D341Med (cell line): ENCODE measurements at places on chromosomes 3 and 15.
A peak's percentile ranks its signal among the peaks of the same experiment; 100 is the strongest.

- no peak for DNase-seq
Measured at GRCh38 chr3:26202169-26202568, 412.3 kb downstream of the OXSM start.

- DNase-seq: no peak
Measured at GRCh38 chr15:46855388-46855787, 861.9 kb upstream of the SEMA6D start.

DNA sequence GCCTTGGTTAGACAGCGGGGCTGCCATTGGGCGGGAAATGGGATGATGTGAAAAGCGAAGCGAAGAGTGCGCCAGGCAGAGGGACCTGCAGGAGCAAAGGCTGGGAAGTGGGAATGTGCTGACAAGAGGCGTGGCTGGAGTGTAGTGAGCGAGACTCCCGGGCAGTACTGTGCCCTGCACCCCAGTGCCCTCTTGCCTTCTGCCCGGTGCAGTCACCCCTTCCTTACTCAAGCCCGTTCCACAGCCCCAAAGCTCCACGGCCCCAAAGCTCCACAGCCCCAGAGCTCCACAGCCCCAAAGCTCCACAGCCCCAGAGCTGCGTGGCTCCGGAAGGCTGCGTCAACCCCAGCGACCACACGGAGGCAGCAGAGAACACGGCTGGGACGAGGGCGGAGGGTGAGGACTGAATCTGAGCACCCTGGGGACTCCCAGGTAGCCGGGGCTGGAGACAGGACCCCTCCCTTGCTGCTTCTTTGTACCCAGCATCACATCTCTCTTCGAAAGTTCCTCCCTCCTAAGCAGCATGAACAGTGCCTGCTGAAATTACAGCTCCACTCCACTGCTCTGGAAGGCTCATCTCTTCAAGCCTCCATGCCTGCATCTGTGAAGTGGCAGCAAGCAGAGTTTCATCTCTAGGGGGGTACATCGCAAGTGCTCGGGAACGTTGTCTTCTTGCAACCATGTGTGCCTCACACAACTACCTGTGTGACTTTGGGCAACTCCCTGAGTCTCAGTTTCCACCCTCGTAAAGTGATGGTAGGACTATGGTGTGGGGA is 108.9 kb downstream of the FBLN2 start:
- peak; percentile 91 for DNase-seq

- no peak for DNase-seq
Measured at GRCh38 chr3:71057526-71057894, 526.0 kb downstream of the FOXP1 start.

DNA sequence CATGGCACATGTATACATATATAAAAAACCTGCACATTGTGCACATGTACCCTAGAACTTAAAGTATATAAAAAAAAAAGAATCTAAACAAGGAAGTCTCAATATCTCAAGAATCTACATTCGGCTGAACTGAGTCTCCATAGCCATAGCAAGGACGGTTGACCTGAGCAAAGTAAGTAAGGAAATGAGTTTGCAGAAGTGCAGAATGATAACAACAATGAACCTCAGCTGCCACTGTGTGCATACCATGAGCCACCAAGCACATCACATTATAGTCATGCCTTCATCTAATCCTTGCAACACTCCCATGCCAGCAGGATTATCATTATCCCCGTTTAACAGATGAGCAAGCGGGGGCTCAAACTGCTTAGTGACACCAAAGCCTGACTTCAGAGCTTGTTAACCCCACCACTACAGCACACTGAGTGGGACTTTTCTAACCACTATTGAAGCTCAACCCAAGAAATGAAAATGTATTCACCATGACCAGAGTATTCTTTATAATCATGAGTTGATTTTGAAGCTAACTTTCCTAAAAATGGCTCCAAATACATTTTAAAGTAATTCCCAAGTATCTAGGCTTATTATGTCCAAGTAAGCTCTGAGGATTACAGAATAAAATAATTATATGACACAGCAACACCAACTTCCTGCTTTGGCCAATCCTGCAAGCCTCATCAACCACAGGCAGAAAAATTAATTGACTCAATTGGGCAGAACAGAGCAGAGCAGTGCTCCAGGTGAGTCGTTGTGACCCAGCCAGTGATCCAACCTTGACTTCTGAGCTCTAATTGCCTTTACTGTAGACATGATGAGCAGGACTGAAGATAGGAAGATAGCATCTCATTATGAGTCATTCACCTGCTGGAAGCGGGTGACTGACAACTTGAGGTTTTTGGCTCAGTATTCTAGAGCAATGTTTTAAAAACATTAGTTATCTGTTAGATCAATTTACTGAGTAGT is 47.3 kb upstream of the IL12A start:
- DNase-seq: no peak

GRCh38 chr3:59304296-59304695 is 254.5 kb upstream of the CFAP20DC start:
- no peak for DNase-seq

GRCh38 chr3:156206157-156206556 is 85.8 kb downstream of the KCNAB1 start:
- DNase-seq: no peak

- DNase-seq: no peak
Measured at GRCh38 chr3:149462051-149462450, 12.4 kb upstream of the TM4SF4 start.

DNA sequence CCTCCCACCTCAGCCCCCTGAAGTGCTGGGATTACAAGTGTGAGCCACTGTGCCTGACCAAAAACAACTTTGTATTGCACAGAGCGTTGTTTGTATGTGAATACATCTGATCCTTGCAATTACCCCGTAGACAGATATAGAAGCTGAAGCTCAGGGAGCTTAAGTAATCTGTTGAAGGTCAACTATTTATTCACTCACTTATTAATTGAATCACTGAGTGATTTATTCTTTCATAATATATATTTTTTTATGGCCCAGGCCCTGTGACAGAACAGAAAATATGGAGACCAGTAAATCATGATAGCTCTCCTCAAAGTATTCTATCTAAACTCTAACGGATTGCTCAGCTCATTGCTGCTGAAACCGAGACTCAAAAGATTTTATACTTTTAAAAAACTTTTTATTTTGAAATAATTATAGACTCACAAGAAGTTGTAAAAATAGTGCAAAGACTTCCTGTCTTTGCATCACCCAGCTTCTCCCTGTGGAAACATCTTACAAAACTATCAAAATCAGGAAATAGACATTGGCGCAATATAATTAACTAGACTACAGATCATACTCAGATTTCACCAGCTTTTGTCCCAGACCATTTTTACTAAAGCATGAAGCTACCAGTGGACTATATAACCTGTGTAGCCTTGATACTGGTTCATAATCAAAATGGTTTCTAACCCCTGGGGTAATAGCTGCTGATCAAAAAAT is 466.1 kb downstream of the PDCD6IP start:
- no peak for DNase-seq

GRCh38 chr15:68791431-68792283 is 29.0 kb downstream of the ANP32A start:
- no peak for DNase-seq

DNA sequence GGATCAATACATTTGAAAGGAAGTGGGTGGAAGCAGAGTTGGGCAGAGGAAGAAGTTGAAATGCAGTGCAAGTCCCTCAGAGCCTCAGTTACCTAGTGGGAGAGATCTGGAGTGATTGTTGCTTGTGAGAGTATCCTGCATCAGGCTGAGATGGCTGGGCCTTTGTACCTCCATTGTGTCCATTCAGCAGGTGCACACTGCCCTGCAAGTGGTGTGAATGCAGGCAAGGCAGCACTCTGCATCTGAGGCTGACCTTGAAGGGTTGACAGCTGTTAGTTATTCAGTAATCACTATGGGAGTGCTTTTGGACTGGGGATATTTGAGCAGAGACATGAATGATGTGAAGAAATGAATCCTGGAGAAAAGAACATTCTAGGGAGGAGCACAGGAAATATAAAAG is 25.2 kb downstream of the ATP6V1A start:
- no peak for DNase-seq

DNA sequence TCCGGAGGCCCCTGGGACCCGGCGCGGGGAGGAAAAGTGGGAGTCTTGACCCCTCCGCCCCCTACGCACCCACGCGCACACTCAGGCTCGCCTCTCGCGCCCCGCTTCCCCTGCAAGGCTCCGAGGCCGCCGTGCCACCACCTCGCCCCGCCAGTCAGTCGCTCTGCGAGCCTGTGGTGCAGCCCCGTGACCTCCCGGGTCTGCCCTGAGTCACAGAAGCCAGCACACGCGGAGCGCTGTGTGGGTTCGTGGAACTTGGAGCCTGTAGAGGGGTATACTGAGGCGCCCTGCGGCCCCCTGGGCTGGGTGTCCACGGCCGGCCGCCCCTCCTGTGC is 380 bp upstream of the ALS2CL start:
- no peak for DNase-seq

GRCh38 chr15:81812456-81812855 is 233.4 kb downstream of the MEX3B start:
- no peak for DNase-seq

- DNase-seq: no peak
Measured at GRCh38 chr3:120597445-120598049, 1.4 kb downstream of the NDUFB4 start.

GRCh38 chr3:64648927-64649906 is 38.6 kb downstream of the ADAMTS9 start:
- no peak for DNase-seq

- no peak for DNase-seq
Measured at GRCh38 chr3:89682556-89682955, 575.1 kb downstream of the EPHA3 start.

- DNase-seq: no peak
Measured at GRCh38 chr15:88204584-88204983, 52.0 kb downstream of the NTRK3 start.

- no peak for DNase-seq
Measured at GRCh38 chr15:65659502-65660052, 37.8 kb downstream of the SLC24A1 start.

GRCh38 chr3:57331078-57331610 is 38.7 kb upstream of the ASB14 start:
- DNase-seq: peak; percentile 19

GRCh38 chr15:67885861-67886260 is 46.0 kb upstream of the RNU6-1 start:
- no peak for DNase-seq

DNA sequence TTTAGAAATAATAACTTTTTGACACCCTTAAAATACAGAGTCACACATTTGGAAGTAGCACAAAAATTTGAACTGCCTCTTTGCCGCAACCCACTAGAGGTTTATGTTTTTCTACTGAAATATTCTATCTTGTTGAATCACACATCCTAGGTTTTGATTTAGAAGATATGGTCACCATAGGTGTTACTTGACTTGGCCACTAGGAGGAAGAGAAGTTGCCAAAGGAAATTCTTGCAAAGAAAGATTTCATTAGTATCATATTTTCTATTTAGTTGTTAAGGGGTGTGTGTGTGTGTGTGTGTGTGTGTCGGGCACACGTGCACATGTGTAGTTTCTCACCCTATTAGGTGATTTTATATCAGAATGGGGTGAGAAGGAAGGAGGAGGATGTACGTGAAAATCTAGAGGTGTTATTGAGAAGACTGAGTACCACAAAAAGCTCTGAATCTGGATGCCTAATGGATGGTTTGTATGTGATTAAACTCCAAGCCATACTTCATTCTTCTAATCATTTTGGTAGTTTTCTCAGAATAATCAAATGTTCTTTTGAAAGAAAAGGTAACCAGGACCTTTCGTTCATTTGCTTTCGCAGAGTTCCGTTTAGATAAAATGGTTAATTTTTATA is 31.5 kb downstream of the ZFAND6 start:
- no peak for DNase-seq

- DNase-seq: no peak
Measured at GRCh38 chr15:65245096-65245856, 34.0 kb upstream of the CILP start.

DNA sequence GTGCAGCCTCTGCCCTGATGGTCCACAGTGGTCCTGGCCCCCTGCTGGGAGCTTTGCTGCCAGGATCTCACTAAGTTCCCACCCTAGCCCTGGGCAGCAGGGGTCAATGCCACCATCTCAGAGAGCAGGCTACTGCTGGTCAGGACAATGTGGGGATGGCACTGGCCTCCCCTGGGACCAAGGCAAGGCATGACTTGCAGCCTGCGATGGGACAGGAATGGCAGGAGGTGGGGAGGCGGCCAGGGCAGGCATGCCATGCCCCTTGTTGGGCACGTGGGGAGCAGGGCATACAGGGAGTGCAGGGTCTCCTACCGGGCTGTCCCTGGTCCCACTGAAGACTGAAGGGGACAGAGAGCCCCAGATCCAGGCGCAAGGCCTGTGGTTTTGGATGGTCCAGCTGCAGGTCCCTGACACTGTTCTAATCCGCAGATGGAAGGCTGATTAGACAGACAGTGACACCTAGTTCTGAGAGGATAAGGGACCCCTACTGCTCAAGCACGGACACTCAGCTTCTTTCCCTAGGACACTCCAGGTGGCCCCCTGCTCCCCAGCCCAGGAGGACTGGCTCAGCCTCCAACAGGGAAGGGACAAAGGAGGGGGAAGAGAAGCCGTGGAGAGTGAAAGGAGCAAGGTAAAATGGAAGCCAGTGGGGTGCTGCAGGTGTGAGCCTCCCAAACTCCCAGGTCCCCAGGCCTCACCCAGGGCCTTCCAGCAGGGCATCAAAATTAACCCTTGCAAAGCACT is 69.2 kb upstream of the RPL32 start:
- DNase-seq: no peak

DNA sequence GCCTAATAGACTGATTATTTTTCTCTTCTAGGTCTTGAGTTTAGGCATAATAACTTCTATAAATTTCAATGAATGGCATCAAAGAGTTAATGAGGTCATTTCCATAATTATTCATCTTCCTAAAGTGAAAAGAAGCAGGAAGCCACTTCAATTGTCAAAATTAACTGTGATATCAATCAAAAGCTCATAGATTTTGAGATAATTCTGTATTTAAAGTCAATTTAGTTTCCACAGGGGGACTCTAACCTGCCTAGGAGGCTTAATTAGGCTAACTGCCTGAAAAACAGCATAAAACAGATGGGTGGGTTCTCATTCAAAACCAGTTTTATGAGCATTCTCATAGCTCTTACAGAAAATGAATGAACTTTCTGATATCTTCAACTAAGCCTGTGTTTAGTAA is 177.8 kb downstream of the OTOL1 start:
- no peak for DNase-seq

- DNase-seq: no peak
Measured at GRCh38 chr3:177824190-177824786, 627.0 kb upstream of the TBL1XR1 start.

DNA sequence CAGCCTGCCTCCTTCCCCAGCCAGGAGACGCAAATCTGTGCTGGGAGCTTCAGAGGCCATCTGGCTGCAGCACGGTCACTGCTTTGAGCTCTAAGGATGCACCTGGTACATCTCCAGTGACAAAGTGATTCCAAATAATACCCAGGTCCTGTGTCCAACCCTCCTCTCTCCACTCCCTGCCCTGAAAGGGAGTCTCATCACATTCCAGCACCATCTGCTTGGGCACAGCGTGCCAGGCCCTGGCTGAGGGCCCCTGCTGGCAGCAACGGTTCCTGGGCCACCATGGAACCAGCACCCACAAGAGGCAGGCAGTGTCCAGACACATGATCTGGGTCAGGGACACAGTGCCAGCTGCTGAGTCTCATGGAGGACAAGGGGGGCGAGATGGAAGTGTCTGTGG is 81.3 kb downstream of the MTHFS start:
- DNase-seq: no peak

GRCh38 chr3:49349348-49350114 is 8.6 kb downstream of the GPX1 start:
- no peak for DNase-seq
